NCI-H1436 (cell line): ENCODE measurements at places on chromosomes 7 and 10.
A peak's percentile ranks its signal among the peaks of the same experiment; 100 is the strongest.

DNA sequence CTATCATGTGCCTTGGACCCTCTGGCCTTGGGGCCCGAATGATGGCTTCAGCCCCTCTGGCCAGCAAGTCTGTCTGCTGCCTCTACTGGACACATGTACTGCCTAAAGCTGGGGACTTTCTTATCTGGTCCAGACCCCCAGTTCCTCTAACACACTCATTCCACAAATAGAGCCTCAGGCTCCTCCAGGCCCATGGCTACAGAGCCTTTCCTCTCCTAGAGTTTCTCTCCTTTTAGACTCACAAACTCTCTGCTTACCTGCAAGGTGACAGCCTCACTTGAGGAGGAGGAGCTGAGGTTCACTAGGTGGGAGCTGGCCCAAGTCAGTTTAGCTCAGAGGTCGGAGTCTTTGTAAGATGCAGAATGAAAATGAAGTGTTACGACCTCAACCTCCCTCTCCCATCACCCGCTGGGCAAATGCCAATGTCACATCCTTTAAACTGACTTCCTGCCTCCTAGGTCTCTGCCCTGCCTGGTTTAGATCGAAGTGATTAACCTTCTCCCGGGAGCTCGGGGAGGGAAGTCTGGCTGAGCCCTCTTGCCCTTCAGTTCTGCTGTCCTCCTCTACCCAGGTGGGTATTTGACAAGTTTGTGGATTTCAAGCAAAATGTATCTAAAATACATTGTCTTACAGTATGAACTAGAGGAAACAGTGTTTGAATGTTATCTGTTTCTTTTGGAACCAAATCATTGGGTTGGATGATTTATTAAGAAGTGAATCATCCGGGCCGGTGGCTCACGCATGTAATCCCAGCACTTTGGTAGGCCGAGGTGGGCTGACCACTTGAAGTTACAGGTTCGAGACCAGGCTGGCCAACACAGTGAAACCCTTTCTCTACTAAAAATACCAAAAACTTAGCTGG lies 71.9 kb upstream of the TNS3 start:
- no peak for DNase-seq

- no peak for DNase-seq
These were observed 221.9 kb upstream of the SEMA3C start for GRCh38 chr7:81140775-81141174.

GRCh38 chr7:121344093-121344492 lies 15.3 kb downstream of the WNT16 start:
- no peak for DNase-seq

- DNase-seq, result no peak
These were observed 736.8 kb downstream of the PCDH15 start for GRCh38 chr10:54064215-54064614.

DNA sequence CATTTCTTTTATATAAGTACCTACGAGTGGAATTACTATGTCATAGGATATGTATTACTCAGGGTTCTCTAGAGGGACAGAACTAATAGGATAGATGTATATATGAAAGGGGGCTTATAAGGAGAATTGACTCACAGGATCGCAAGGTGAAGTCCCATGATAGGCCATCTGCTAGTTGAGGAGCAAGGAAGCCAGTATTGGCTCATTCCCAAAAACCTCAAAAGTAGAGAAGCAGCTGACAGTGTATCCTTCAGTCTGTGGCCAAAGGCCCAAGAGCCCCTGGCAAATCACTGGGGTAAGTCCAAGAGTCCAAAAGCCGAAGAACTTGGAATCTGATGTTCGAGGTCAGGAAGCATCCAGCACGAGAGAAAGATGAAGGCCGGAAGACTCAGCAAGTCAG lies 59.8 kb downstream of the GALNT17 start:
- no peak for DNase-seq

DNA sequence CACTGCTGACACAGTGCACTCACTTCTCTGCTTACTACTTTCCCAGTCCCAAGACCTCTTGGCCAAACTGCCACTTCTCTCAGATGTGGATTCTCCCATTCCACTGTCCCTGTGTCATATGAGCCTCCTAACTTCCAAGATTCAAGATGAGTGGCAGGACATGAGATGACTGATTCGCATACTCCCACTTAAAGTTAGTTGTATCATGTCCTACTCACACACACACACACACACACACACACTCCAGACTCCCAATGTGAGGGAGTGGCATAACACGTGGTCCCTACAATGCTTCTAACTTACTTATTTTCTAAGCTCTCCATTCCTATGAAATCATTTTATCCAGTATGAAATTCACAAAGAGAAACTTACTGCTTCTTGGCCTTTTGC lies 67.0 kb upstream of the CAV2 start:
- DNase-seq, result no peak

DNA sequence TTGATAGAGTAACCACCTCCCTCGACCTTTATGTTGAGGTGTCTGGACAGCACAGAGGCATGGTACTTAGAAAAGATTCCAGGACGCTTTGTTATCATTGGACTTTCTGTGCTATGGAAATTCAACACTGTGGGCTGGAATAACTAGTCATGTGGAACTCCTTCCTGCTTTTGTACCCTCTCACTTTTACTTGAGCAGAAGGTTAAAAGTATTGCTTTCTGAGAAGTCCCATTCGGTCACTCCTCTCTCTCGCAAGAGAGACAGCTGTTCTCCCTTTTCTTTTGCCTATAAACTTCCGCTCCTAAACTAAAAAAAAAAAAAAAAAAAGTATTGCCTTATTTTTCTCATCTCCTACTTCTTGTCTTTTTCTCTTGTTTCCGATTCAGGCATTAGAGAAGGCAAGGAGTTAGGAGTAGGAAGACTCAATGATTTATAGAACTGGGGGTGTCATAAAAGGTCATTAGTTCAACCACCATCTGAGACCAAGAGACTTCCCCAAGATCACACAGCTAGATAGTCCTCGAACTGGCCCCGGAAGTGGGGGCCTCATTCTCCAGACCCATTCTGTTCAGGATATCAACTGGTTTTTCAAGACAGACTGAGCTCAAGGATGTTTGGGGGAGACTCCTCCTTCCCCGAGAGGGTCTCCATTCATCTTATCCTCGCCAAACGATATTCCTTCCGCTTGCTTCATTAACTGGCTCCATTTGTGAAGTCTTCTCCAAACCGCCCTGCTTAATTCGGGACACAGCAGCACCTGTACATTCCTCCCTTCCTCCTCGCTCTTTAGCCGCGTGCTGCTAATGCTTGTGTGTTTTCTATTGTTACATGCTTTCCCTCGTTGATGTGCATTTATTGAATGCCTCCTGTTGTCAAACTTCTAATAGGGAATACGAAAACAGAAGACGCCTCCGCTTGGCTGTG lies 995 bp upstream of the INPP5F start:
- DNase-seq, result peak; percentile 59

GRCh38 chr7:16558761-16559302 lies 32.2 kb downstream of the LRRC72 start:
- no peak for DNase-seq

DNA sequence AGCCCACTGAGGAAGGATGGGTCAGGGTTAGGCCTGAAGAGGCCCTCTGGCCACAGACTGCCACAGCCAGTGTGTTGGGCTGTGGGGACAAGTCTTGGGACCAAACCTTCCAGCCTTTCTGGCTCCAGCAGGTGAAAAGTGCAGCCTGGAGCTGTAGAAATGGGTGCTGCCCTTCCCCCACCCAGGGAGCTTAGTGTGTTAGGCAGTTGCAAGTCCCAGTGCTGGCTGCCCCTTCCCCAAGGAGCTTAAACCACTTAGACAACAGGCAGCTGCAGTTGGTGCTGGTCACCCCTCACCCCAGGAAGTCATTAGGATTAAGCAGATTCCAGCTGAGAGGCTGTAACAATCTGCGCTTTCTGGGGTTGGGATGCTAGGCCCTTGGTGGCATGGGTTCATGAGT lies 563.3 kb downstream of the NRG3 start:
- DNase-seq, result no peak

DNA sequence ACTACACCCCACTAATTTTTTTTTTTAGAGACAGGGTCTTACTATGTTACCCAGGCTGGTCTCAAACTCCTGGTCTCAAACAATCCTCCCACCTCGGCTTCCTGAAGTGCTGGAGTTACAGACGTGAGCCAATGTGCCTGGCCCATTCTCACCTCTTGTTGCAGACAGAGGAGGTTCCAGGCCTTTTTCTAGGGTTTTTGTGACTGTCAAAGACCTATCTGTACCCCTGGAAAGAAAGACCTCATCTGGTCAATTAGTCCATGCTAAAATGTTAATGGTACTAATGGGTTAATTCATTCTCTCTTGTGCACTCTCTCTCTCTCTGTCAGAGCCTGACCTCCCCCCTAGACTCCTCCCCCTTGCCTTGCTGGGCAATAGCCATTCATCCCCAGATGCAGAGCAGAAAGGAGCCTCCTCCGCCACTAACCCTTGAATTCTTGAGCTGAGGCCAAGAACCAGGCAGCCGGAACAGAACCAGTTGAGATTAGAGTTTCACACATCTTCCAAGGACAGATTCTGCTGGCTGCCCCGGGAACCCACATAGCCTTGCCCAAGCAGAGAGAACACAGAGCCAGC lies 209.7 kb downstream of the SKIDA1 start:
- DNase-seq, result no peak

- DNase-seq, result no peak
These were observed 29.7 kb upstream of the GPR146 start for GRCh38 chr7:1014681-1015080.

- no peak for DNase-seq
These were observed 170.2 kb downstream of the PPP1R17 start for GRCh38 chr7:31857172-31857571.

- DNase-seq, result no peak
These were observed 11.9 kb upstream of the PLEKHA1 start for GRCh38 chr10:122362621-122363020.

DNA sequence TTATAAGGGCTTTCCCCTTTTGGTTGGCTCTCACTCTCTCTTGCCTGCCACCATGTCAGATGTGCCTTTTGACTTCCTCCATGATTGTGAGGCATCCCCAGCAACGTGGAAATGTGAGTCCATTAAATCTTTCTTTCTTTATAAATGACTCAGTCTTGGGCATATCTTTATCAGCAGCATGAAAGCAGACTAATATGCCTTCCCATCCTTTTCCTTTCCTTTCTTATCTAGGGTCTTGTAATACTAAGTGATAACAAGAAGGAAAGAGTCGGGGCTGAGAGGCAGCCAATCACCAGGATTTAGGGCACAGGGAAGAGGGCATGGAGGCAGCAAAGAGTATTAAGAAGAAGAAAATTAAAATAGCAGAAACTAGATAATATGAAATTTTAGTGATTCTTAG lies 62.0 kb upstream of the JCAD start:
- DNase-seq, result no peak

GRCh38 chr7:130207642-130208041 lies at the start of gene SSMEM1:
Gene SSMEM1 (plus strand): TSS chr7:130207860. CDS start chr7:130207911, 51 bp downstream.
- no peak for DNase-seq

DNA sequence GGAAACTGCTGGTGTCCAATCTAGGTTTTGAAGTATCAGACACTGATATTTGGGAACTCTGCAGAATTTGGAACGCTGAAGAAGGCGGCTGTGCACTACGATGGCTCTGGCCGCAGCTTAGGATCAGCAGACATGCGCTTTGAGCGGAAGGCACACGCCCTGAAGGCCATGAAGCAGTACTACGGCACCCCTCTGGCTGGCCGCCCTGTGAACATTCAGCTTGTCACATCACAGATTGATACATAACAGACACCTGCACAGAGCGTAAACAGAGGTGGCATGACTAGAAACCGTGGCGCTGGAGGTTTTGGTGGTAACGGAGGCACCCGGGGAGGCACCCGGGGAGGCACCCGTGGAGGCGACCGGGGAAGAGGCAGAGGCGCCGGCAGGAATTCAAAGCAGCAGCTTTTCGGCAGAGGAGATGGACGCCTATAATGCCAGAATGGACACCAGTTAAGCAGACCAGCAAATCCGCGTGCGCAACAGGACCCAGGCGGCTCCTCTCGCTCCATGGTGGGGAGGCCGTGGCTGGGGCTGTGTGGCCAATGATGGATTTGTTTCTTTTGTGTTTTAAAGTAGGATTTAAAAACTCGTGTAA lies 22.2 kb upstream of the CCL24 start:
- DNase-seq, result no peak

DNA sequence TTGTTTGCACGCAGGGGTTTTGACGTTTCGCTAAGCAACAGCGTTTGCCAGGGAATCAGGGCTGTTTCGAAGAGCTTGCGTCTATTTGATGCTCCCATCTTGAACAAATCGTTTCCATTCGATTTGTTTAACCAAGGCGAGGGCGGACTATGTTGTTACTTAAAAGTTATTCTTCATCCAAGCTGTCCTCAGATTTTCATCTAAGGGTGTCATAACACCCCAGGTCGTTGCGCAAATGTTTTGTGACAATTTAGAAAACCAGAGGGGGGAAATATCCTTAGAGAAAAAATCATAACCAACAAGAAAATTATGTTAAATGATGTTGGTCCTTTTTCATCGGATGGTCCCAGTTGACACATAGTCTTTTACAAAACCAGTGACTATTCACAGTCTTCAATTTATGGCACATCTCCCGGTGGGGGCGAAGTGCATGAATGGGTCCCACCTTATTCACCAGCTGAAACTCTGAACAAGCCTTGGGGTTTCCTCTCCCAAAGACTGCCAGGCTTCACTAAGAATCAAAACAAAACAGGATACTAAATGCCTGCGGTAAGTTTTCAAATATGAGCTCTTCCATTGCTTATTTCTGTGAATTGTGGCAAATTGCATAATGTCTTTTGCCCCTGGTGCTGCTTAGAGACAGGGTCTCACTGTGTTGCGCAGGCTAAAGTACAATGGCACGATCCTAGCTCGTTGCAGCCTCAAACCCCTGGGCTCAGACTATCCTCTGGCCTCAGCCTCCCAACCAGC lies 109.9 kb downstream of the REEP3 start:
- no peak for DNase-seq

DNA sequence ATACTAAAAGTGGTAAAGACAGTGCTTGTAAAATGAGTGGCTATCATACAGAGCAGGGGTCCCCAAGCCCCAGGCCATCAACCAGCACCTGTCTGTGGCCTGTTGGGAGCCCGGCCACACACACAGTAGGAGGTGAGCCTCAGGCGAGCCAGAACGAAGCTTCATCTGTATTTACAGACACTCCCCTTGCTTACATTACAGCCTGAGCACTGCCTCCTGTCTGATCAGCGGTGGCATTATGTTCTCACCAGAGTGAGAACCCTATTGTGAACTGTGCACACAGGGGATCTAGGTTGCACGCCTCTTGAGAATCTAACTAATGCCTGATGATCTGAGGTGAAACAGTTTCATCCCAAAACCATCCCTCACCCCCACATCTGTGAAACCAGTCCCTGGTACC lies 58.7 kb downstream of the ITGA8 start:
- DNase-seq, result no peak

- DNase-seq, result no peak
These were observed 22.0 kb downstream of the GIMAP6 start for GRCh38 chr7:150610233-150610632.
